ENCODE measurements at places on chromosomes 16 and 17.

GRCh38 chr17:29433541-29433940 lies 43.4 kb downstream of the TAOK1 start:
- no peak for DNase-seq

DNA sequence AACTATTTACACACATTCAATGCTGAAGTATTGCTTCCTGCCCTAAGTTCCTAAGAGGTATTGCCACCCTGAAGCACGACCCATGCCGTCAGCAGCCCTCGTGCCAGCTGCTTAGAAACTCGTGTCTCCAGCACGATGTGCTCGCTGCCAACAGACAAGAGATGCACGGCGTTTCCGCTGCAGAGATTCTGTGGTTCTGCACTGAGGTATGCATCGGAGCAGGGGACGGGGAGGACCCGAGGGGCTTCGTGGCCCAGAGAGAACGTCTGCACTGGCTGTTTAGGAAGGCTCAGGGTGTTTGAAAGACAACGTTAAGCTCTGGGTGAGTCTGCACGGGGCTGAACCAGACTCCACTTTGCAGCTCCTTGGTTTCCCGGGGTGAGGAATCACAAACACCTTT lies 82.7 kb upstream of the CREBBP start:
- DNase-seq: peak; percentile 47

GRCh38 chr17:22310717-22311686 lies 618.7 kb downstream of the KCNJ18 start:
- DNase-seq: no peak

- no peak for DNase-seq
Observed at GRCh38 chr16:55640701-55641327, 15.0 kb upstream of the SLC6A2 start.

GRCh38 chr17:74089869-74090464 lies 113.5 kb upstream of the RPL38 start:
- DNase-seq: peak; percentile 79

- DNase-seq: no peak
Observed at GRCh38 chr17:41176744-41177387, 1.2 kb downstream of the KRTAP4-2 start.

GRCh38 chr17:66652840-66653507 lies 181.9 kb upstream of the CACNG5 start:
- no peak for DNase-seq

- no peak for DNase-seq
Observed at GRCh38 chr16:53048139-53048915, 4.4 kb downstream of the CHD9NB start.

DNA sequence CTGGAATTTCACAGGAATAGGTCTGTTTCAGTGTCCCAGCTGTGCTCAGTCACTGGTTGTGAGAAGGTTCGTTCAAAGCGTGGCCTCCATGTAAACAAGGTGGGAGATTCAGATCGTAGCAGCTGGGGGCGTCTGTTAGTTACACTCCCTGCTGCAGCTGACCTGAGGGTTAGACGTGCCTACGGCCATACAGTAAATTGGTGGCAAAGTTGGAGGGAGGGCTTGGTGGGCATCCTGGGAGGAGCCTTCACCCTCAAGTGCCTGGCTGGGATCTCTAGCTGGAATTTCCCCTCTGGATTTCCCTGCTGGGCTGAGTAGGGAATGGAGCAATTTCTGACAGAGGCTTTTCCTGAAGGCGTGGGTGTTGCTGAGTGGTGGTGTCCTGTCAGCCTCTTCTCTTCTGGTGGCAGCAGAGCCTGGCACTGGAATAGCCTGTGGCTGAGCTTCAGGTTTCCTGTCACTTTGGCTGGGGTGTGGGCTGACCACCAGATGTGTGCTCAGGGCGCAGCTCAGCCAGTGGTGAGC lies 6.4 kb downstream of the FCSK start:
- no peak for DNase-seq

GRCh38 chr17:55462711-55463110 lies 41.1 kb upstream of the MMD start:
- no peak for DNase-seq

- no peak for DNase-seq
Observed at GRCh38 chr17:12693640-12694039, 27.9 kb downstream of the MYOCD start.

DNA sequence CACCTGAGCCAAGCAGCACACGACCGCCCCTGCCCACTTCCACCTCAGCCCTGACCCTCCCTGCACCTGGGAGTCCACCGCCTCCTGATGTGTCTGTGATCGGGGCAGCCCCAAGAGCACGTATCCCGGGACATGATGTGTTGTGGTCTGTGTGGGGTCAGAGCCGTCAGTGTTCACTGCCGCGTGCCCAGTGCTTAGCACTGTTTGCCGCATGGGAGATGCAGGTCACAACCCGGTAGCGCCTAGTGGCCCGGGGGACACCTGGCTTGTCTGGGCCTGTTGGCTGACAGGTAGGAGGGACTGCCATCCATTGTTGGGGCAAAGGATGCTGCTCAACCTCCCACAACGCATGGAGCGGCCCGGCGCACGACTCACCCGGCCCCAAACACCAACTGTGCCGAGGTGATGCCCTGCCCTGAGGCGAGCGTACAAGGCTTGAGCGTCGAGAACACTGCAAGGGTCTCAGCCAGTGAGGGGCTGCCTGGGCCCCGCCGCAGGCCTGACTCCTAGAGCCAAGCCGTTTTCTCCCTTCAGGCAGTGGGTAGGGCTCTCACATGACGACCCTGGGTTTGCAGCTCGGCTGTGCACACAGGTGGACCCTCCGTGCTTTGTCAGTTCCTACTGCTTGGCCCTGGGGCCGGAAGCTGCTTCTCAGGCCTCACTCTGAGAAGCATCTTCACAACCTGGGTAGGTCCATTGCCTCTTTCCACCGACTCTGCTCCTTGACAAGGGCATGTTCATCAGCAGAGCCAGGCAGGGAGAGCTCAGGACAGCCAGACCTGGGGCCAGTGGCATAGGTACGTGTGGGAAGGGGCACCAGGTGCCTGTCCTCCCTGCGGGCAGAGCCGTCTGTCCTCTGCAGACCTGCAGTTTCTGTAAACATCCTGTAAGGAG lies 5.9 kb upstream of the C16orf95 start:
- DNase-seq: no peak

GRCh38 chr17:77958716-77959125 lies 218 bp downstream of the TNRC6C start:
- DNase-seq: no peak

DNA sequence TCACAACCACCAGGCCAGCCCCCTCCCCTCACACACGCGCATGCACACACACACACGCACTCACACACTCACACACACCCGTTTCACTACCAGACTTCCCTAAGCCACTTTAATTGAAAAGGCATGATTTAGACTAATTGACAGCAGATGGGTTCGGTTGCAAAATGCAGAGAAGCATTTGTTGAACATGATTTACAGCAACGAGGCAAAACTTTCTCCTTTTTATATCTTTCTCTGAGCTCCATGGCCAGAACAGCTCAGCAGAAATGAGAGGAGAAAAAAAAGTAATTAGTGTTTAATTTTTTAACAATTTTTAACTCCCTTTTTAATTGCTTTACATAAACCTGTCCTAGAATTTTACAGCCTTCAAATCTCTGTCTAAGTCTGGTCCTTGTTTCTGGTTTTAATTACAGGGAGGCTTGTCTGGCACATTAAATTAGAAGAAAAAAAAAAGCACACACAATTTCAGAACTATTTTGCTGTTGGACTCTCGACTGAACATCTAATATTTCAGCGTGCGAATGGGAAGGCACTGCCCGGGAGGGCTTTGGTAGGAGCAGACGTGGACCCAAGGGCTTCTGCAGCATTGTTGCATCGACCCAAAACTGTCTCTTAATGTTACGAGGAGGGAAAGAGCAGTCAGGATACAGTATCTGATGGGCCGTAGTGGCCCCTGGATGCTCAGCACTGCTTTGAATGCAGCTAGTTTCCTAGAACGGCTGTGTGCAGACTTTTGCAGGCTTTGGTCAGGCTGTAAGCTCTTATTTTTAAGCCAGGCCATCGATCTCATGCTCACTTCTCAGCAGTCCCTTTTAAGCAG lies 255.9 kb downstream of the SOX9 start:
- no peak for DNase-seq

DNA sequence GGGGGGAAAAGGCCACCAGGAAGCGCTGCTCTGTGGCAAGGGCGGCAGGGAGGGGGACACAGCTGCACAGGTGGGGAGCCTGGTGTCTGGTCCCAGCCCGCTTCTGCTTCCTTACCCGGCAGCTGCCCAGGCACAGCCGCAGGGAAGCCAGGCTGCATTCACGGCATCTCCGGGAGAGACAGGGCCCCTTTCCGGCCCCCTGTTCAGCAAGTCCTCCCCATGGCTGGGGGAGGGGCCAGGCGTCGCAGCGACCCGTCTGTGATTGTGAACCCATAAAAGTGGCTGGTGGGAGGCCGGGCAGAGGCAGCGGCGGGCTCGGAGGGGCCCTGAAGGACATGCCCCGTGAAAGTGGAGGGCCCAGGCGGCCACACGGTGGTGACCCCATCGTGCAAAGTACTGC lies 28.7 kb downstream of the SOX8 start:
- no peak for DNase-seq

DNA sequence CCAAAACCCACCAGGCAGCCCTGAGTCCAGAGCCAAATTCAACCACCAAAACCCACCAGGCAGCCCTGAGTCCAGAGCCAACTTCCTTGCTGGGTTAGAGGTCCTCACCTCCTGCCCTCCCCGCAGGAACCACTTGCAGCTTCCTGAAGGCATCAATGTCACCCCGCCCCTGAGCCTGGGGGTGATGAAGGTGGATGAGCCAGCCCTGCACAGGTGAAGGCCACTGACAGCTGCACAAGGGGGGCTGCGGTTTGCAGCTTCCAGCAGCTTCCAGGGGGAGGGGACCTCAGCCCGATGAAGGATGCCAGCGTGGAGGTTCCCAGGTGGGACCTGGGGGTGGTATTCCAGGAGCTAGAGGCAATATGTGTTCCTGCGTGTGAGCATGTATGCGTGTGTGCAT lies 7.6 kb upstream of the CSNK1D start:
- DNase-seq: peak; percentile 34

DNA sequence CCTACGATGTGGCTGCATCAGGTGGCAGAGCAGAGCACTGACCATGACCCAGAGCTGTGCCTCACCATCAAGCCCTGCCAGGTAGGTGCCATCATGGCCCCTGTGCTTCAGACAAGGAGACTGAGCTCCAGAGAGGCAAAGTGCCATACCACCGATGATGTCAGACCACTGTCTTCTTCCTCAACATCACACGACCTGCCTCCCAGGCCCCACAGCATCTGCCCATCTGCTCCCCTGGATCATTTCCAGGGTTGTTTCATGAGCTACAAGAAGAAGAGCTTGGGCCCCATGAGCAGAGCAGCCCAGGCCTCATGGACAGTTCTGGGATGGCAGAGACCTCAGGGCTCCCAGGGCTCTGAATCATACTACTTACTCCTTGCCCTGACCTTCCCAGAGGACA lies 9.9 kb downstream of the XYLT1 start:
- no peak for DNase-seq

GRCh38 chr17:81551458-81552243 lies 502 bp downstream of the FAAP100 start:
- peak; percentile 41 for DNase-seq

DNA sequence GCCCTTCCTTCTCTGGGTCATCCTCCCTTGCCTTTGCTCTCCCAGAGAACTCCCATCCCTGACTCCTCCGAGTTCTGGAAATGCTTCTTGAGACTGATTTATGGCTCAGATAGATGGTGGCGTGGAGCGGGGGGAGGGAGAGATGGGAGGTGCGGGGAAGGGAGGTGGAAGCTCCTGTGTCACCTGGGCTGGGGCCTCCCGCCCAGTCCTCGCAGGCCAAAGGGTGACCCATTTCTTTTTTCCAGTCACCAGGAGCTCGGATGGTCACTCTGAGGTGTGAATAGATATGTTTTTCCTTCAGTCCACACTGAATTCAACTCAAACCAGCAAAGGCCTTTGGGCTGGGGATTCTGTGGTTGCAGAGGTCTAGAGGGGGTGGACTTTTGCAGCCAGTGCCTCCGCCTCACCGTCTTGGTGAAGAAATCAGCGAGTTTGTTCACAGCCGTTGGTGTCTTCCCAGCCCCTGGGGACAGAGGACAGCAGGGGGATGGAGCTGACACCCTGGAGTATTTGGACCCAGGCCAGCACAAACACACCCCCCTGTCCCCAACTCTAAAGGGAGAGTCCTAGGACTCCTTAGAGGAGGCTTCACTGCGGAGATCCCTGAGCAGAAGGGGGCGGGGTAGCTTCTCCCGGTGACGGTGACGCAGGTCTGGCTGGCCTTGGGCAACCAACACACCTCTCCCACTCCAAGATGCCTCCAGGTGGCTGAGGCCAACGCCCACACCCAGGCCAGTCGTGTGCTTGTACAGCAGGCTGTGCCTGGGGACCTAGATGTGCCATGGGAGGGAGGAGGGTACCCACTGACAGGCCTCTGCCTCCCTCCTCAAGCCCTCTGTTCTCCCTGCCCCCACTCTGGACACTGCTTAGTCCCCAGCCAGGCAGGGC lies 80.6 kb downstream of the AMFR start:
- DNase-seq: no peak

- DNase-seq: no peak
Observed at GRCh38 chr17:65389426-65389825, 172.0 kb downstream of the AXIN2 start.

DNA sequence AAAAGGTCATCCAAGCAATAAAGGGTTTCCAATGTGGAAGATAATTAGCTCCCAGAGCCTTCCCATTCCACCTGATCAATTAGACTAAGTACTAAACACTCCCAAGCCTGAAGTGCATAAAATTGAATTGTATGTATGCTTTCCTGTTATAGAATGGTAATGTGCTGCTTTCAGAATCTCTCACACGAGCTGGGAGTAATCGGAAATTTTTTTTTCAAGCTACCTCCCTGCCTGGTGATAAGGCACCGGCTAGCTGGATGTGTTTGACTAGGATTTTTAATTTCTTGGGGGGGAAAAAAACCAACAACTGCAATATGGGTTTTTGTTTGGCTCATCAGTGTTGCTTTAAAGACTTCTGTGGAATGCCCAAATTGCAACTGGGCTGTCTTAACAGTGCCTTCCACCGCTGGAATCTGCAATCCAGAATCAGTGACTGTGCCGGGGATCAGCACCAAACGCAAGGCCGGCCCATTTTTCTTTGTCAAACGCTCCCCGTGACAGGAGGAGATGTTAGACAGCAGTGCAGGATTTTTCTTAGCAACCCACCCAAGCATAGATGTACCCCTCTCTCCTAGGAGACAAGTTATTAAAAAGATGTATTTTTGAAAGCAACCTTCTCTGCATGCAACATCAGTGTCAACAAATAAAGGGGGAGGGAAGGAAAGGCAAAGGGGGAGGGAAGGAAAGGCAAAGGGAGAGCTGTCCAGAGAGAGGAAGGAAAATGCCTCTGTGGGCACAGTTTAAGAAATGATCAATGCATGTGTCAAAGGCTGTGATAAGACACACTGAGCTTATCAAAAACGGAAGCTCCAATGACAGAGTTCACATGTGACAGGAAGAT lies 387.2 kb downstream of the NPIPA8 start:
- no peak for DNase-seq

GRCh38 chr17:31931756-31932155 lies 5.1 kb upstream of the SUZ12 start:
- no peak for DNase-seq

DNA sequence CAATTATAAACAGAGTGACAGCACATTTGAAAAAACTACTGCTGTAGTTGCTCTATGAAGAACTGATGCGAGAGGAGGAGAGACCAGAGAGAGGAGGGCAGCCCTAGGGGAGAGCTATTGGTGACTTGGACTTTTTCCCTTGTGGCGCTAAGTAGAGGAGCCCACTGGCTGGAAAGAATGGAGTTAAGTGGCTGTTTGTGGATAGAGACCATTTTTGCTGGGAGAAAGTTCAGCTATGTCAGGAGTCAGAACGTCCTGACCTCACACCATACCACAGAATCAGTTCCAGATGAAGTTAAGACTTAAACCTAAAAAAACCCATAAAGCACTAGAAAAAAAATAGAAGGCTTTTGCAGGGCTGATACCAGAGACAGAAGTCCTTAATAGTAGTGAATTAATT lies 2.0 kb downstream of the POLR2A start:
- DNase-seq: no peak

GRCh38 chr16:89170346-89171215 lies 967 bp upstream of the CDH15 start:
- DNase-seq: peak; percentile 50

All from activated naive CD4-positive, alpha-beta T cell treated with anti-CD3 and anti-CD28 coated beads, Interleukin-2, amount 10 ng/mL, durations not matched to agents 7 days and 5 days (primary cell).